ENCODE measurements at places on chromosomes 1 and 21.

GRCh38 chr1:63817152-63817667 lies 43.4 kb downstream of the ROR1 start:
- DNase-seq = no peak

DNA sequence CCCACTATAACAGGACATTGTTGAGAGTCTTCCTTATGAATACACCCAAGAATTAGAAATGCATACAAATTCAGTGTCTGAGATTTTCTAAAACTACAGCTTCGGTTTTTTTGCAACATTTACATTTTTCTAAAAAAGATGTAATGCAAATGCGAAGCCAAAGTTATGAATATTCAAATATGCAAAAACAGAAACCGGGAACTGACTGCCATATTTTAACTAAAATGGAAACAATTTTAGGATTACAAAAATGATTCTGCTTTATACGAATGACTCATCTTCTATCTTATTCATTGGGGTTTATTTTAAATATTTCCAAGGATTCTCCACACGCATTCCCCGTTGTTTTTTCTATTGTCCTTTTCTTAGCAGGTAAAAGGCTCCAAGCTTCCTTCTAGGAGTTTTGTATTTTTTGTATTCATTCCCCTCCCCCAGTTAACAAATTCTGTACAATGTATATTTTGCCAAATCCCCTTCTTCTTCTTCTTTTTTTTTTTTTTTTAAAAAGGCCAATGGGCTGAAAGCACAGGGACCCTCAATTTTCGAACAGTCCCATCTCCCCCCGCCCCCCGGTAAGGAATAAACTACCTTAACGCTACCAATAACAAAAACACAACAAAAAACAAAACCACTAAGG lies 1.0 kb downstream of the ARPC5 start:
- DNase-seq = no peak

DNA sequence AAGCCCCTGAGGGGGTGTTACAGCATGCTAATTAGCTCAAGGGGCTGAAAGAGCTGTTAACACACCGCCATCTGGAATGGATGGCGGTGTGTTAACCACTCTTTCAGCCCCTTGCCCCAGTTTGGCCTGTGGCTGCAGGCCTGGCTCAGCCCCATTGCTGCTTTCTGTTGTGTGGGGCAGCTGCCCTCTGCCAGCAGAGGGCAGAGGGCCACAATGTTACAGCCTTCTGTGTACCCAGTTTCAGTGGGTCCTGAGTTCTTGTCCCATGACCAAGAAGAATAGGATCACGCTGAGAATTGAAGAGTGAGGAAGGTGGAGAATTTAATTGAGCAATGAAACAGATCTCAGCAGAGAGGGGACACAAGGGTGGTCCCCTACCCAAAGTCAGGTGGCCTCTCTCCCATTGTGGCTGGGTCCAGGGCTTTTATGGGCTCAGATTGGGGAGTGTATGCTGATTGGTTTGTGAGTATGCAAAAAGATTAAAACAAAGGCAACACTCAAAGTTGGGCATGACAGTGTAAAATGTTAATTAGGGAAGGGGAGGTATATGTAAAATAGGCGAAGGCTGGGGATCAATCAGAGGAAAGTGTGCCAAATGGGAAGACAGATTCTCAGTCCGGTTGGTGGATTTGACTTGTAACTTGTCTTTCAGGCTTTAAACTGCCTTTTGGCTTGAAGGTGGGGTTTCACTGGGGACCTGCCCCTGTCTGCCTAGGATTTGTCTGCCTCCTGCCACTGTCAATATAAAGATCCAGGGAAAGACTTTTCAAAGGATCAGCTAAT lies 142.2 kb downstream of the RABGAP1L start:
- no peak for DNase-seq

GRCh38 chr1:15758953-15759661 lies 512 bp downstream of the FBLIM1 start:
- DNase-seq = no peak

DNA sequence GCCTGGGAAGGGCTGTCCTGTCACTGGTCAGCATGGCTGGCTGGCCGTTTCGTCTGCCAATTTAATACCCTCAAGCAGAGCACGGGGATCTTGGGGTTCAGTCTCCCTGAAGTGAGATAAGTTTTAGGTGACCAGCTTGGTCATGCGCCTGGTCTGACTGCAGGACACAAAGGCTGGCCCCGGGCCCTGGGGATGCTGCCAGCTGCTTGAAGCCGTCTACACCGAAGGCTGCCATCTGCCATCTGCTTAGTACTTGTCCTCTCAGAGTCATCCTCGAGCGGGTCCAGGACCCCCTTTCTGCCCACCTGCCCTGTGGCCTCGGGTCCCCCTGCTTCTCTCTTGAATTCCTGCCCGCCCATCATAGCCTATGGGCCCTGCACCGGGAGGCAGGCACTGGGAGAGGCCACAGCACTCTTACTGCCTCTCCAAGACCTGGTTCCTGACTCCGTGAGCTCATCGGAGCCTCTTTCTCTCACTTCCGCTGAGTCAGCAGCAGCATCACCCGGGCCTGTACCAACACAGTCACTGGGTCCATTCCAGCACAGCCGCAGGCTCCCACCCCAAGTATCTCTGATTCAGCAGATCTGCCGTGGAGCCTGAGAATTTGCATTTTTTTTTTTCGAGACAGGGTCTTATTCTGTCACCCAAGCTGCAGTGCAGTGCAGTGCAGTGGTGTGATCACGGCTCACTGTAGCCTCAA lies 7.0 kb downstream of the FBLIM1 start:
- DNase-seq = no peak

GRCh38 chr1:66943361-66943969 lies 18.7 kb downstream of the MIER1 start:
- no peak for DNase-seq

DNA sequence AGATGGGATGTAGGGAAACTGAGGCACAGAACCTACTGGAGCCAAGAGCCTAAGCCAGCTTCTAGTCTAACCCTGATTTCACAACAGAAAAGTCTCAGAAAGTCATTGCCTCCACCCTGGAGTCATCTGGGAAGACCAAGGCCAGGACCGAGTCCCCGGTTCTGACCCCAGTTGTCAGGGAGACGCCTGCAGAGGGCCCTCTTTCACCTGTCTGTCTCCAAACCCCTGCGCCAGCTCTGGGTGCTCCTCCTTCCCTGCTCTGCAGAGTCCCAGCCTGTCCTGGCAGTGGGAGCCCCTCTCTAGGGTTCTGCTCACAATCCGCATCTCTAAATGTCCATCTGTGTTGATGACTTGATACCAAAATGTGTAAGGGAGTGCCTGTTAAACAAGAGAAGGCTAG lies 149.7 kb downstream of the PGBD5 start:
- no peak for DNase-seq

- DNase-seq = no peak
Observed at GRCh38 chr1:84698151-84699110, 8.2 kb upstream of the SSX2IP start.

DNA sequence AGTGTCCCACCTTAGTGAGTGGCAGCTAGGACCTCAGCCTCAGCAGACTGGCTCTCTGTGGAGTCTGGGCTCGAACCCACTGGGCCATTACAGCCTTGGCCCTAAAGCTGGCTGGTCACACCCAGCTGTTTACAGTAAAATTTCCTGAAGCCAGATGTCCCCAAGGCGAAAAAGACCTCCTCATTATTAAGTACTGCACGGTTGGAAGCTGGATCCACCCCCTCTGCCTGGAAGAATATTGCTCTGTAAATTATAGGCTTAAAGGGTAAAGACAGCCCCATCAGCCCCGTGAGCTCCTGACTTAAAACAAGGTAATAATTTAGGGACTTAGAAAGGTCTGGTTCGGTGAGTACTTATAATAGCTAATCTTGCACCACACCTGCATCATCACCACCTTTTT lies 30.3 kb upstream of the TMEM51 start:
- DNase-seq = no peak

DNA sequence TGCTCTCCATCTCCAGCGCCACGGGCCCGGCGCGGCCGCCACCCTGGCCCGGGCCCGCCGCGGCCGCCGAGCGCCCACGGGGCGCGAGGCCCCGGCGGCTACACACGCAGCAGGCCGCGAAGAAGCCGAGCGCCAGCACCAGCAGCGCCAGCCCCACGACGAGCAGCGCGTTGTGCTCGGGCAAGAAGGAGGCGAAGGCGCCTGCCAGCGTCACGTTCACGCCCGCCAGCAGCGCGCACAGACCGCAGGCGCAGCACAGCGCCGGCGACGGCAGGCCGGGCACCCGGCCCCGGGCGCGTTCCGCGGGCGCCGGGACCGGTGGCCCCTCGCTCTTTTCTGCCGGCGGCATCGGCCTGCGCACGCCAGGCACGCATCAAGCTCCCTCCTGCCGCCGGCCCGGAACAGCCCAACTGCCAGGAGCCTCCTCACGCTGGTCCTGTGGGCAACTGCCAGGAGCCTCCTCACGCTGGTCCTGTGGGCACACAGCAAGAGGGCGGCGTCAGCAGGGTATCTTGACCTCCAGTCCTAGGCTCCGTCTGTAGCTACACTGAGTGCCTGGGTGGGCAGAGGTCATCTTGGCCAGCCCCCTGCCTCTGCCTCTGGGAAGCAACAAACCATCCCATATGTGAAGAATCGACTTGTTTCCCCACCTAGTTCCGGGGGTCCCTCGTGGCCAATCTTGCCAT lies 18.1 kb downstream of the KNCN start:
- DNase-seq = no peak

- DNase-seq = no peak
Observed at GRCh38 chr1:45013551-45014209, 1.6 kb downstream of the UROD start.

GRCh38 chr1:115665319-115666096 lies 23.7 kb downstream of the VANGL1 start:
- no peak for DNase-seq

DNA sequence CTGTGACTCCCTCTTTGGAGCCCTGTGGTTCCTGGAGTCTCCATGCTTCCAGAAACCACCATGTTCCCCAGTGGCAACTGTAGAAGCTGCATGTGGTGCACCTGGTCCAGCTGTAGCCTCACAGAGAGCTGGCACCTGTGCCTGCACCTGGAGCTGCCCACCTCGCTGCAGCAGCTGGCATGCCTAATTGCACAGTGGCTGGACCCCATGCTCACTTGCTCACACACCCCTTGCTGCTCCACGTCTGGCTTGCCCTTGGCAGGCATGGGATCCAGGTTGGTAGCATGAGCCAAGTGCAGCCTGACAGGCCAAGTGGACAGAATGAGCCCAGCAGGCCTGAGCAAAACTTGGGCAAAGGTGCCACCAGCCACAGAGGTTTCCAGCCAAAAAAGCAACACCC lies 680.1 kb downstream of the MATN1 start:
- DNase-seq = no peak

DNA sequence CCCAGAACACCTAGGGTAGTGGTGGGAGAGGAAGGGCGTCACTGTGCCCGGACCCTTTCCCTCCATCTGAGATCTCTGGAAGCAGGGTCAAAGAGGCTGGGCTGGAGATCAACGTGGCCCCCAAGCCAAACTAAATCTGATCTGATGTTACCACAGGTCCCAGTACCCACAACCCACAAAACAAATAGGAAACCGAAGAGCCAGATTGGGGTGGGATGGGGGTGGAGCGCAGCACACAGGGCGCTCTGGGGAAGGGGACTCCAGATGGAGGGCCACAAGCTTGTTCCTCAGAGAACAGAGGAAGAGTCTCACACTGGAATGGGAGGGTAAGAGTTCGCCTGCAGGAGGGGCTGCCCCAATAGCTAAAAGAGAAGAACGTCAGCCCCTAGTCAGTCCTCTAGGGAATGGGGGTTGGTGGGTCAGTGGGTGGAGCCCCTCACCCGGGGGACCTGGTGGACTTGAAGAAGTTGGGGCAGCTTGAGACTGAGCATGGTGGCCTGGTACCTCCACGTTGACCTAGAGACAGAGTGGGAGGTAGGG lies 1.5 kb downstream of the PAQR6 start:
- no peak for DNase-seq

GRCh38 chr1:247487057-247487456 lies 29.2 kb upstream of the OR2B11 start:
- DNase-seq = peak; percentile 28

DNA sequence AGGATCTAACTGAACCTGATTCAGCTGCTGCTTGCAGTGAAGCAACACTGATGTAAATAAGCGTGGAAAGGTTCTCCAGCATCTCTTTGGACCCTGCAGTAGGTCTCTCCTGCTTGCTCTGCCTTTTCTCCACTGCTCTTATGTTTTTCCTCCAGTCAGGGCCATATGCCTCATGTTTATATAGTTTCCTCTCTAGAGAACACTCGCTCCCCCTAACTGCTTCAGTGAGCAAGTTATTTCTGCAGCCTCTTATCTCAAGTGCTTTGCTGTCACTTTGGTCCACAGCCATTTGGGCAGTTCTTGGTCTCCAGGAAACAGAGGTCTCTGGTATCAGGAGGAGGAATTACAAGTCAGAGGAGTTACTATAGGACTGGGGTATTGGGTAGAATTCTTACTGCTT lies 5.3 kb downstream of the PRUNE1 start:
- DNase-seq = no peak

DNA sequence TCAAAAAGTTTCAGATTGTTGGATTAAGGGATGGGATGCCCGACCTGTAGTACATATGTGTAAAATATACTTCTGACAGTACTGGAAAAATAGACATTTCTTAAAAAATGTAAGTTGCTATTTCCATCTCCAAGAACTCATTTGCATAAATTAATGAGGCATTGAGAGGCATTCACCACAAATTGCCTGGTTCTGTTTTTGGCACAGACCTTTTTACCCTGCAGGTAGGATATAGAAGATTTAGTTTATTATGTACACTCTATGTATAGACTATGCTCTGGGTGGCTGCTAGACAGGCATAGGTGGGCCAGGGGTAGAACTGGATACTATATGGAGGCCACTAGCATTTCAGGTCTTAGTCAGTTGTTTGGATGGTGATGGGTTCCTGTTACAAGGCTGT lies 8.0 kb downstream of the CCDC17 start:
- DNase-seq = no peak

GRCh38 chr1:224213438-224214119 lies 30.5 kb downstream of the DEGS1 start:
- DNase-seq = peak; percentile 15

DNA sequence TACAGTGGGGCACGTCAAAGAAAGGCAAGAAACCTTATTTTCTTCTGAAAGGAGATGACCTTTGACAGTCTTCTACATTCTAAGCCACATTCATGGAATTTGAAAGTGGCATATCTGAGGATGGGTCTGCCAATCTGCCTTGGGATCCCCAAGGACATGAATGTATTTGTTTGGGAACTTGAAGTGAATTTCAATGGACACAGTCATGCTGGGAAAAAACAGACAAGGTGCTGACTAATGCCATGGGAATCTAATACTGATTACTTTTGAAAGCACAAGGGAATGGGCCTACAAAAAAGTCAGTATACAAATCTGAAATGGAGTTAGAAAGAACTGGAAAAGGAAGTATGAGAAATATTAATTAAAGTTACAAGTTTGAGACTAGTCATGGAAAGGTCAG lies 128.8 kb downstream of the KCNJ6 start:
- DNase-seq = no peak

- no peak for DNase-seq
Observed at GRCh38 chr1:235076504-235077162, 52.0 kb downstream of the TOMM20 start.

GRCh38 chr1:160777486-160778089 lies 18.4 kb upstream of the LY9 start:
- DNase-seq = no peak

GRCh38 chr1:5717031-5717682 lies 275.1 kb downstream of the NPHP4 start:
- DNase-seq = no peak
